MCF 10A (cell line): ENCODE measurements at places on chromosomes 11 and 22. TPM values are rescaled to one million over a fixed set of nuclear protein-coding genes. Genes with fewer than 3 reads are reported as not detected.

DNA sequence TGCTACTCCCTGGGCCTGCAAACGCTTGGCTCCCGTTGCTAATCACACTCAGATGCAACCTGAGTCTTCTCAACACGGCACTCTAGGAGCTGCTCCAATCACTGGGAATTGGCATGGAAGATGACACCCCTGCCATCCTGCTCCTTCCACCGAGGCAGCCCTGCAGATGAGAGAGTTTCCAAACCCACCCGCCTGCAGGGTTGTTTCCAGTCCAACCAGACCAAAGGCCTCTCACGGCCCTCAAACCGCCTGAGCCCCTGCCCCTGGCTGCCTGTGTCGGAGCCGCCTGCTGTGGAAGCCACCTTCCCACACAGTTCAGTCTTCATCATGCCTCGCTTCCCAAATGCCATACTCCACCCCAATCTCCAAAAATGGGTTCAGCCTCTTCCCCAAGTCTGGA lies 36.8 kb upstream of the TP53I11 start:
- no peak for DNase-seq

DNA sequence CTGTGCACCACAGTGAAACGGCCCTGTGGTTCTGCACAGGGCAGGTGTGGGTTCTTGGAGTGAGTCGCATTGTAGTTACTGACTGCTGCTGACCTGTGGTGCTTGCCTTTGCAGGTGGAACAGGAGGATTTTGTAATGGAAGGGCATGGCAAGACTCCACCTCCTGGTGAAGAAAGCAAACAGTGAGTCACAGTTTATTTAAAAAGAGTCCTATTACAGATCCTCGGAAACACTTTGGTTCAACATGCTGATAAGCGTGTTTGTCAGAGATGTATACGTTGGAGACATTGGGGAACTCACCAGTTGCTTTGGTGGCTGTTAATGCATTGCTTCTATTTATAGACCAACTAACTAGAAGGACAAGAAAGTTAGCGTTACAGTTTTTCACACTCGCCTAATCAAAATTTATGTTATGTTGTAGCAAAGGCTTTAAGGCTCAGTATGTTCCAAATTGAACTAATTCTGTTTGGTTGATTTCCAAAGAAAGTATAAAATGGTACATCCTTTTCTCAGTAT lies 21.7 kb upstream of the TNRC6B start:
- DNase-seq = peak; percentile 82

SLC22A12 gene
- total RNA-seq = not detected in 2 replicates

- DNase-seq = no peak
Observed at GRCh38 chr11:66107600-66108510, 37.8 kb downstream of the PACS1 start.
